ENCODE measurements at places on chromosomes 6 and 20.

GRCh38 chr6:54465649-54466300, 157.5 kb downstream of the TINAG start:
- DNase-seq: no peak

DNA sequence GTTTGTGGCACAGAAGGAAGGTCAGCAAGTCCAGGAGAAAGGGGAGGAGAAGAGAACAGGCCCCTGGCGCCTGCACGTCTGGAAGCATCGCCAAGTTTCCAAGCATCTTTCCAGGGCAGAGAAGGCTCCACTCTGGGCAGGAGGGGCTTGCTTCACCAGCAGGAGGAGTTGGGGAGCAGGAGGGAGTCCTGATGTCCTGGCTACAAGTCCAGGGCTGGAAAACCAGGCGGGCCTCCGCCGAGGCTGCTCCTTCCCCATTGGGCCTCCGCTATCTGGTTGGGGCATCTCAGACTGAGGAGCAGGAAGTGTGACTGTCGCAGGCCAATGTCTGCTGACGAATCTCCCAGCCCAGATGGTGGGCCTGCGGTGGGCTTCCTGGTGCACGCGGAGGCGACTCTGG, 421.9 kb downstream of the PREX1 start:
- no peak for DNase-seq

- no peak for DNase-seq
These were observed 544.6 kb upstream of the BTBD3 start for GRCh38 chr20:11372876-11373790.

GRCh38 chr20:35972462-35972861, 4.1 kb downstream of the CNBD2 start:
- DNase-seq: no peak

DNA sequence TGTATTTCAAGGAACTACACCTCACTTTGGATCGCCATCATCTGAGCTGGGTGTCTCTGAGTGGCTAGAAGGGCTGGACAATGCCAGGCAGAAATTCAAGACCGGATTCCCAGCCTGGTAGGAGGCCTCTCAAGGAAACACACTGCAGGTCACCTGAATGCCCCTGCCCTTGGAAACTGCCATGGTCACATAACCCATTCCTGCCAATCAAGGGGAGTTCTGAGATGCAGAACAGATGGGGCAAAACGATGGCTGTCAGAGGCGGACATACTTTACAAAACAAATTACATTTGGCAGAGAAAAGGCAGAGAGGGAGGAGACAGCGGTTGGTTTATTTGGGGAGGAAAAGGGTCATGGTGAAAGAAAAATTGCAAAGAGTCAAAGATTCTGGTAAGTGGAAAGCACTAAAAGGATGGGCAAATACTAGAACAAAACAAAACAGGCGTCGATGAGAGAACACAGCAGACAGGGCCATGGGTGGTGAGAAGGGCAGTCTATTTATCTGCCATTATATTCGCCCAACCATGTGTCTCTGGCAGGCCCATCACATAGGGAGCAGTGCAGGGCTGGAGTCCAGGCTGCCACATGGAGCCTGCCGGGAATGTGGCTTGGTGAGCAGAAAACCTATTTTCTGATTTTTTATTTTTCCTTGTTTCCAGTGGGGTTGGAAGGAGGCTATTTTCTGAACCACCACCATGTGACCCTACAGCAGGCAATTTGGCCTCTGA, 13.5 kb downstream of the BEND3 start:
- DNase-seq: no peak

- no peak for DNase-seq
These were observed 43.5 kb downstream of the PERP start for GRCh38 chr6:138063726-138064125.

DNA sequence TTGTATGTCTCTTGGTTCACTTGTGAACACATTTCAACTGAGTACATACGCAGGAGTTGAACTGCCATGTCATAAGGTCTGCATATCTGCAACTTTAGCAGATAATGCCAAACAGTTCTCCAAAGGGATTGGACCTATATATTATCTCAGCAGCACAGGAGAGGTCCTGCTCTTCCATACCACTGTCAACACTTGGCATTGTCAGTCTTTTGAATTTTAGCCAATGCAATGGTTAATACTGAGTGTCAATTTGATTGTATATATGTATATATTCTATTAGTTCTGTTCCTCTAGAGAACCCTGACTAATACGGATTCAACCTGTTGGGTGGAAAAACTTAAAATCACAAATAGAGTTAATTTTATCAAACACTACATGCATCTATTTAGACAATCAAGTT, 26.1 kb upstream of the ARHGAP18 start:
- DNase-seq: no peak

DNA sequence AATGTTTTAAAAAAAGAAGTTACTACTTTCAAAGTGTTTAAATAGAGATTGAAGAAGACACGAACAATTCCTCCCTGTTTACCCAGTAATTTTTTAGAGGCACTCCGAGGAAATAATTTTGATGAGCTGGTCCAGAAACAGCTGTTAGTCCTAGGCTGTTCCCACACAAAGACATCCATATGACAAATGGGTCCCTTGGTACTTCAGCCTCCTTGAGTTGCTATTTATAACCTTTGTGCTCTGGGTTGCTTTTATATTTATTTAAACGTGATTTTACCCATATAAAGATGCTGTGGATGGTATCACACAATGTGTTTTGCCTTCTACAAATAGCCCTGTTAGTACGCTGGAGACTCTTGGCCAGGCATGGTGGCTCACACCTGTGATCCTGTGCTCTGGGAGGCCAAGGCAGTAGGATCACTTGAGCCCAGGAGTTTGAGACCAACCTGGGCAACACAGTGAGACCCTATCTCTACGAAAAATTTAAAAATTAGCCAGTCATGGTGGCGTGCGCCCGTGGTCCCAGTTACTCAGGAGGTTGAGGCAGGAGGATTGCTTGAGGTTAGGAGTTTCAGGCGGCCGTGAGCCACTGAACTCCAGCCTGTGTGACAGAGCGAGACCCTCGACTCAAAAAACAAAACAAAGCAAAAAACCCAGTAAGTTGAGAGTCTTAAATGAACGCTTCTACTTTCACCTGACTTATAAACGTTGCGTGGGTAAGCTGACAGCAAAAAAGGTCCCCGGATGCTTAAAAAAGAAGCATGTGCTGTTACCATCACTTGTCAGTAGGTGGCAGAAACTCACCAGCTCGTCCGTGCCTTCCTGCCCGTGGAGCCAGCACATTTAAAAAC, 56.9 kb upstream of the ARMH2 start:
- DNase-seq: peak; percentile 30

GRCh38 chr6:52162940-52163908, 23.0 kb upstream of the IL17A start:
- no peak for DNase-seq

DNA sequence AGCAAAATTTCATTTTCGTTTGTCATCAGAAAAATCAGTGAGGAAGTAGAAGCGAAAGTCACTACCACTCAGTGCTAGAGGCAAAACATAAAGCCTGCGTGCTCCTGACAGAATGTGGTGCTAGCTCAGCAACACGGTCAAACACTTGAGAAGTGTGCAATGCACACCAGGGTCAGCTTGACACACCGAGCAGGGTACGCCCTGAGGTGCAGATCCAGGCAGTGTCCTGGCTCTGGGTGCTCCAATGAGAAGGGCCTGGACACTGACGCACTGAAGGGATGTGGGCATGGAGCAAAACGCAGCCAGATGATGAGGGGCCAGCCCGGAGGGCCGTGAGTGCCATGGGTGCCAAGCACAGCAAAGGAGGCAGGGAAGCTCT, 5.9 kb downstream of the RNASET2 start:
- DNase-seq: no peak

GRCh38 chr6:84061174-84061573, 27.6 kb downstream of the MRAP2 start:
- no peak for DNase-seq

- DNase-seq: no peak
These were observed 48.7 kb downstream of the ANKRD6 start for GRCh38 chr6:89481695-89482094.

- DNase-seq: no peak
These were observed 2.2 kb upstream of the QKI start for GRCh38 chr6:163412341-163412740.

GRCh38 chr20:37895166-37895565, 7.8 kb upstream of the VSTM2L start:
- DNase-seq: no peak

DNA sequence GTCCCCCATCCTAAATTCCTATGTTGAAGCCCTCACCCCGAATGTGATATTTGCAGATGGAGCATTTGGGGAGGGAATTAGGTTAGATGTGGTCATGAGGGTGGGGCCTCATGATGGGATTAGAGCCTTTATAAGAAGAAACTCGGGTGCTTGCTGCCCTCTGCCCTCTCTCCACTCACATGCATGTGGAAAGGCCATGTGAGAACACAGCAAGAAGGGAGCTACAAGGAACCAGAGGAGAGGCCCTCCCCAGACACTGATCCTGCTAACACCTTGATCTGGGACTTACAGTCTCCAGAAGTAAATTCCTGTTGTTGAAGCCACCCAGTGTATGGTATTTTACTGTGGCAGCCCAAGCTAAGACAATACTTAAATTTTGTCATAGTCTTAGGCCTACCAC, 69.6 kb upstream of the TULP1 start:
- no peak for DNase-seq

DNA sequence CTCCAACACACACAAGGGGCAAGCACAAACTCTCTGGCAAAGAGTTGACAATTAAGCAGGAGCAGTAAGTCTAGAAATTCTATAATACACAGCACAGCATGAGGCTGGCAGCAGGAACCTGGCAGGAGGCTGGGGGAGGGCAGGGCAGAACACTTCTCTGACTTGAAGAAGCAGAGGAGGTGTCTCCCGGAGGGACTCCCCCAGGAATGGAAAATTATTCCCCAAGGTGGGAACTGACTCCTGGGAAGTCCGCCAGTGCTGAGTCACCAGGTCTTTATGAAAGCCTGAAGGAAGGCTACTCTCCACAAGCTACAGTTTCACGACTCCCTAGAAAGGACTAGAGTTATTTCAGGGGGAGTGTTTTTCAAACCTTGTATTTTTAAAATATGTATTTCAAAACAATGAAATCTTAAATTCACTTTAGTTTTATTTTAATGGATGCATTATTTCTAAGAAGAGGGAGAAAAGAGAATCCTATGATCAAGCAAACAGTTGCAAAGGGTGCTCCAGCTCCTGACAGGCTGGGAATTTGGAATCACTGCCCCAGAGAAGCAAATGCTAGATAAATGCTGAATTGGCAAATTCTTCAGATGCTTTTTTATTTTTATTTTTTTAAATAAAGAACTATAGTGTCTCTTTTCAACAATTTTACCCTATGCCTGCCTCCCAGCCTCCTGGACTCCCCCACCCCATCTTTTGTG, 192.8 kb downstream of the LY86 start:
- no peak for DNase-seq

DNA sequence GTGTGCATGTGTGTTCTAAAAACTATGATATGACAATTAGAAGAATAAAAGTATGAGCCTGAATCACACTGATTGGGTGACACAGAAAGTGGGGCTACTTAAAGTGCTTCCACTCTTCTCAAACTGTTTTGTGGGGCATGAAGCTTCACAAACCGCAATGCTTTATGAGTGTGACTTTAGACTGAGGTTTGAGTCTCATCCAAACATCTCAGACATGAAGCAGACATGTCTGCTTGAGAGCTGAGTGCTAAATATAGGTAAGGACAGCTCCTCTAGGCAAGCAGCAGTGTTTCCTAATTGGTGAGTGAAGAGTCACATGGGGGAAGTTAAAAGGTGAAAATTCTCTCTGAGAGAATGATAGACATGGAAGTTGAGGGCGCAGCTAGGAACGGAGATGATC, 726.9 kb upstream of the CITED2 start:
- DNase-seq: no peak

DNA sequence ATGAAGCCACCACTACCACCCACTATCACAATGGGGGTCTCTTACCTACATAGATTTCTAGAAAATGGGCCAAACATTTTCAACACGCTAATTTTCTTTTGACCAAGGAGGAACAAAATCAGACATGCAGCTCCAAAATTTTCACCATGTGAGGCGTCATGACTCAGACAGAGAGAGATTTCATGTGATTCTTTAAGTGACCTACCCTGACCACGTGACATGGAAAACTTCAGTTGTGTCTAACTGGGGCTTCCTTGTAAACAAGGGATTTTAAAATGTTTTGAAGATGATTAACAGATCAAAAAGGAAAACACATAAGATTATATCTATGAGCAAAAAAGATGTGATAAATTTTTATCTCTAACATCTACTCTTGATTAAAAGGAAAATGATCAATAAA, 199.2 kb downstream of the TBXT start:
- DNase-seq: no peak

DNA sequence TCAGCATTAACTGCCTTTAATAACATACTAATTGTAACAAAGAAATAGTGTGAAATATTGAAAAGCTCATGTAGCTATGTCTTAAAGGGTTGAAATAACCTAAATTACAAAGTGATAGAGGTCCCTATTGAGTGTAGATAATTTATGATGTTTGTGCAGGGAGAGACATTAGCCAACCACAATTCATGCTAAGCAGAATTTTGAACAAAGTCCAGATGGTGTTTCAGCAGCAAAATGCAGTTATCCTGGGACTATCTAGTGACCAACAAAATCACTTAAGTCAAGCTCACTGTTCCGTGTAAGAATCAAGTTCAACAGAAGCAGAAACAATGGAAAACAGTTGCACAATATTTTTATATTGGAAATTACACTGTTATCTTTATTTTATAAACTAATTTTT, 218.5 kb downstream of the SIM1 start:
- DNase-seq: no peak

DNA sequence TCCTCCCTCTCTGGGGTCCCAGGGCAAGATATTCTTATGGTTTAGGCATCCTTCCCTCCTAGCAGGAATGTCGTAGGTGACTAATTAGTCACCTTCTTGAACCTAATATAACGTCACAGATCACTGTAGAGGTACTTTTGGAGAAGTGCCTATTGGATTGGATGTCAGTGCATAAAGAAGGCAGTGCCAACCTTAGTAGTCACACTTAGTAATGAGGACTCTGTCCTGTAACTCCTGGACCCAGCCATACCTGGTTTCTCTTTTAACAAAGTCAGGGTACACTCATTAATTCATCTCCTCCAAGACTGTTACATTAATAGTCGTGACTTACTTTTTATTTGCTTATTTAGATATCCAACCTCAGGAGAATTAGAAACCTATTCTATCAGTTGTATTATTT, 20.0 kb downstream of the VTA1 start:
- DNase-seq: no peak

DNA sequence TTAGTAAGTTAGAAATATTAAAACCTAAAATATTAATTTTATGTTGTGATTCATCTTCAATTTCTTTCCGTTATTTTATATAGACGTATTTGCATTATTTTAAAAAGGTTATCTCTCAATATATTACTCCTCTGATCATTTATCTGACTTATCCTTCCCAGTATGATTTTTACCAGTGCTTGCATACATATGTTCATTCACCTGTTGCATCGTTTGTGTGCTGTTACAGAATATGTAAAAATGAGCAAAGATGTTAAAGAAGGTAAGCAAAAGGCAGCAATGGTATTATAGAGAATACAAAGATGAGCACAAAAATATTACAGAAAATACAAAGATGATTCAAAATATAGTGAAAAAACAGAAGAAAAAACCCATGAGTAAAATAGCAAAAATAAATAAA, 48.9 kb downstream of the SYCP2 start:
- DNase-seq: no peak

- peak; percentile 43 for DNase-seq
These were observed 117.0 kb downstream of the ERMARD start for GRCh38 chr6:169868458-169868857.

GRCh38 chr6:148175550-148176188, 167.0 kb upstream of the SASH1 start:
- no peak for DNase-seq
